ENCODE measurements at places on chromosomes 13 and 19.

GRCh38 chr19:6767357-6768235 lies at the start of gene SH2D3A:
SH2D3A (minus strand) TSS chr19:6767435; CDS start chr19:6763748, 3,687 bp downstream.
- peak; percentile 38 for DNase-seq

DNA sequence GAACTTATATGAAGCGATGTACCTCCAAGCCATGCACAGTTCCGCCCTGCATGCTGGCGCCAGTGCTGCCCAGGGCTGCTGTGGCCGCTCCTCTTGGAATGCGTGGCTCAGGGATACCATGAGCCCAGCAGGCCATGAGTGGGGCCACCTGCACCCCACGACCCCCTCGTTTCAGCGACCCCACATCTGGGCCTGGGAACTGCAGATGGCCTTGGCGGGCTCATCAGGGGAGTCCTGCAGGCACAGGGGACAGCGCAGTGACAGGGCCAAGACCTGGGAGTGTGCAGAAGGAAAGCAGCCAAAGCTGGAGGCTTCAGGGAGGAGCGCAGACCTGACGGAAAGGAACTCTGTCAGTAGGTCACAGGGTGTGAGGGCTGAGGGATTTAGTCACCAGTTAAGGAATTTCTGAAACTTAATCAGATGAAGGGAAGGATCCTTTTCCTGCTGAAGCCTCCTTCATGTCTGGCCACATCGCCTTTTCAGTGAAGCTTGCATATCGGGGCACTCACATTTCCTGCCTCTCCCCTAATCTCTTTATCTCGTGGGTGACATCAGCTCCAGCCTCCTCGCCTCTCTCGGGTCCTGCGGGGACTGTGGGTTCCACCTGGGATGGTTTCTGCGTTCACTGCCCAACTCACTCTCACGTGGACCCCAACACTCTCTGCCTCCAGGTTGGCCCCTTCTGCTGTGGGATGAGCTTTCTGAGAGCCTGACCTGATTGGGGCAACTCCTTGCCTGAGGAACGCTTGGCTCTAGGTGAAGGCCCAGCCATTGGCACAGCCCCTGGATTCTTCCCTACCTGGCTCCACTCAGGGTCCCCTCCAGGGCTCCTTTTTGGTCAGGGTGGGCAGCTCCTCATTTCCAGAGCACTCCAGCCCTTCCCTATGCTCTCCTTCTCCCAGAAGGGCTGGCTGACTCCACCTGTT lies 123.5 kb downstream of the CRYL1 start:
- no peak for DNase-seq

GRCh38 chr13:48542581-48543341 lies 9.9 kb upstream of the RCBTB2 start:
- DNase-seq = no peak

DNA sequence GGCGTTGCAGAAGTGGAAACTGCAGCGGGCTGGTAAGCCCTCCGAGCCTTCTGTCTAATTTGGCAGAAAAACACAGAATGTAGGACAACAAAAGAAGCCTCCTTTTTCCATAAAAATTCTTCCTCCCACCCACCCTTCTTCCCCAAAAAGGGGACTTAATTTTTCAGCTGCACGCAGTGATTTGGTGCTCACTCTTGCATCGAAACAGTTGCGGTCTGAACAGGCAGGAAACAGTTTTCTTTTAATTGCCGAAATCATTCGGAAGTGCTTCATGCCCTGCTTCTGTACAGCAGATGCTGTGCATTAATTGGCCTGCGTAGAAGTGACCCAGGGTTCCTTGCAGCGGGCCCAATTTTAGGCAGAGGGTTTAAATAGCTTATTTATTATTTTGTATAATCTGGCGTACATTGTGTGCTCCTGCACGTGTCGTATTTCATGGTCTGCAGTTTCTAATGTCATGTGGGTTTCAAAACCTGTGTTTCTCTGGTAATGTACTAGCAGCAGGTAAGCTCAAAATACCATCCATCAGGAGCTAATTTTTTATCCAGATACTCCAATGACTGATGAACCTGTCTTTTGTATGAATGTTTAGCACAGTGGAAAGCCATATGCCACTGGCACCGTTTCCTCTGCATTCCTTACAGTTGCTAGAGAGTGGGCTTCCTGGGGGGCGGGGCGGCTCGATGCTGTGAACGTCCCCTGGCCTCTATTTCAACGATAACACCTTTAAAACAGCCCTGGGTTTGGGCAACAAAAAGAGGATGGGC lies 66.6 kb downstream of the GGACT start:
- DNase-seq = no peak

GRCh38 chr13:50026788-50027473 lies 11.7 kb downstream of the KCNRG start:
- no peak for DNase-seq

- no peak for DNase-seq
Measured at GRCh38 chr19:9165261-9165660, 13.5 kb upstream of the OR7D2 start.

DNA sequence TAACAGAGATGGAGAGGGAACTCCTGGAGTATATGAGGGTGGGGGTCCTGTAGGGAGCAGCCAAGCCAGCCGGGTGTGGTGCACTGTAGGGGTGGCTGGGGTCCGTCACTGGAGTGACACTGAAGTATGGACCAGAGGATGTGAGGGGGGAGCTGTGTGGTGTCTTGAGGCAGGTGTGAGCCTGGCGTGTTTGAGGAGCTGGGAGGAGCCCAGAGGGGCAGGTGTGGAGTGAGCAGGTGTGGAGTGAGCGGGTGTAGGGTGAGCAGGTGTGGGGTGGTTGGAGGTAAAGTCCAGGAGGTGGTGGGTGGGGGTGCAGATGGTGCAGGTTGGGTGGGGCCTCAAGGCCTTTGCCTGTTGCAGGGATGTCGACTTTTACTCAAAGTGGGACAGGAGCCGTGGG lies 5.9 kb downstream of the B3GNT8 start:
- DNase-seq = no peak

DNA sequence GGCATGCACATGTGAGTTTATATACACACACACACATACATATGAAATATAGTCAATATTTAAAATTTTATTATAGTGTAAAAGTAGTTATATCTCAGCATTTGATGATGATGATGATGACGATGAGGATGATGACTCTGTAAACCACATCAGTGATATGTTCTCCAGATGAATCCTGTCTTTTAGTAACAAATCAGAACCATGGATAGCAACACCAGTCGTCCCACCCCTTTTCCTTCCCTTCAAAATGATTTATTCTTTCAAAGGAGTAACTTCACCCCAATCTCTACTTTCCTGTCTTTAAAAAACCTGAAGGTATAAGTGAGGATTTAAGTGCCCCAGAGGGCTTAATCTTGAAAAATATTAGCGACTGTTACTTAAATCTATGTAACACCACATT lies 74.1 kb downstream of the DCLK1 start:
- DNase-seq = no peak

- peak; percentile 54 for DNase-seq
Measured at GRCh38 chr19:53553865-53554791, 16.2 kb downstream of the ZNF331 start.

- DNase-seq = no peak
Measured at GRCh38 chr13:109592770-109593169, 193.6 kb downstream of the IRS2 start.

DNA sequence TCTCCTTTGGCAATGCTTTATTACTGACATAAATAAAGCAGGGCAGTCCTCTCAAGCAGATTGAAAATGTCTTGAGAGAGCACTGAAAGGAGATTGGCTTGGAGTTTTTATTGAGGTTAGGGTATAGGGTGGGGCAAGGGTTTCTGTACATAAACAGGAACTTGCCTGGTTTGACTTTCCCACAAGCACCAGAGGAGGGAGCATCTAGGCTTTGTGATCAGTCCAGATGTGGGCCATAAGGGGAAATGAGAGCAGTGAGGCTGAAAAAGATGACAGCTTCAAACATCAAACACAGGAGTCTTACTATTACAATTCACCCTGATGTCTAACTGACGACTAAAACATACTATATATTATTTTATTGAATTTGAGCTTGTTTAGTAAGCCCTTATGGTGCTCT lies 260.9 kb downstream of the MTUS2 start:
- DNase-seq = no peak

- DNase-seq = no peak
Measured at GRCh38 chr13:106440866-106441265, 94.6 kb downstream of the EFNB2 start.

- DNase-seq = no peak
Measured at GRCh38 chr19:41930322-41930722, 2.1 kb upstream of the ERFL start.

- no peak for DNase-seq
Measured at GRCh38 chr19:48830088-48830487, 6.2 kb downstream of the HSD17B14 start.

- no peak for DNase-seq
Measured at GRCh38 chr19:55536951-55537740, at the start of gene SBK2. SBK2 (minus strand) TSS chr19:55537133; CDS start chr19:55536294, 839 bp downstream.

Measured in RCC 7860 (cell line).